ENCODE measurements at places on chromosomes 7 and 10.

DNA sequence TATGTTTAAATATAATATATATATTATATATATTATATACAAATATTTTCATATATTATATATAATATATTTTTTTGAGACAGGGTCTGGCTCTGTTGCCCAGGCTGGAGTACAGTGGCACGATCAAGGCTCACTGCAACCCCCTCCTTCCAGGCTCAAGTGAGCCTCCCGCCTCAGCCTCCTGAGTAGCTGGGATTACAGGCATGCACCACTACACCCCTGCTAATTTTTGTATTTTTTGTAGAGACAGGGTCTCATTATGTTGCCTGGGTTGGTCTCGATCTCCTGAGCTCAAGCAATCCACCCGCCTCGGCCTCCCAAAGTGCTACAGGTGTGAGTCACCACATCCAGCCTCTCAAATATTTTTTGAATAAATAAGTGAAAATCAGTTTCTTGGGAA, 215.5 kb downstream of the GATA3 start:
- no peak for DNase-seq

GRCh38 chr10:69486922-69487730, 35.9 kb downstream of the TSPAN15 start:
- no peak for DNase-seq

GRCh38 chr7:128053023-128053422, 21.8 kb upstream of the LRRC4 start:
- no peak for DNase-seq

DNA sequence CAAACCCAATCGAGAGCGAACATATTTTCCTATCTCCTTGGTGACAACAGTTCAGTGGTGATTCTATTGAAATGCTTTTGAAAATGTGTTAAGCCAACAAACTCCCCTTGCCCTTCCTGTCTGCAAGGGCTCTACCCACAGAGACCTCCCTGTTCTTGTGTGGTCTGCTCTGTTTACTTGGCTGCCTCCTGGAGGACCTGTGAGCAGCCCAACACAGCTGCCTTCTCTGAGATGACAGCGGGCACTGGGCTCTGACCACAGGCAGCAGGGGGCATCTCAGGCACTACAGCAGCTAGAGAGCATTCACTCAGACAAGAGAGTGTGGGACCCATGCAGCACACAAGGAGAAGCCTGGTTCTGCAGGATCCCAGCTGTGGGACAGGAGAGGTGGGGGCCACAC, 416.4 kb downstream of the TCERG1L start:
- no peak for DNase-seq

- DNase-seq: no peak
Measured at GRCh38 chr7:2090526-2091520, 141.9 kb downstream of the MAD1L1 start.

- DNase-seq: no peak
Measured at GRCh38 chr10:103736044-103736443, 119.3 kb downstream of the SH3PXD2A start.
